ENCODE measurements at places on chromosomes 6 and 20.
A peak's percentile ranks its signal among the peaks of the same experiment; 100 is the strongest.

DNA sequence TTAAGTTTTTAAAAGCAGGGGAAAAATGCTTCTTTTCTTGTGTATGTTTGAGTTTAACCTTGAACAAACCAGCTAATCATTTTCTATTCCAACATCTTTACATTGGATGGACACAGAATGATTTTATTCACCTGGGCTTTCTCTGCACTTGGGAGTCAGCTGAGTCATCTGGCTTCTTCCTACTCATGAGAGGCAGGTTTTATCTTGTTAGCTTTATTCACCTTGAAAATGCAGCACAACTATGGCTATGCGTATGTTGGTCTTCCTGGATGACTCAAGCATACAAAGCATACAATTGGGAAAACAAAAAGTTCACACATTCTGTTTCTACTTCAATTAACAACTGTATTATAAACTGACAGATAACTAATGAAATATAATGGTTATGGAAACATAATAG is 737.7 kb downstream of the FRK start:
- DNase-seq, result no peak

- DNase-seq, result no peak
Measured at GRCh38 chr6:34241351-34242215, 4.9 kb downstream of the HMGA1 start.

- peak; percentile 38 for DNase-seq
Measured at GRCh38 chr20:51639206-51639832, 96.8 kb upstream of the NFATC2 start.

DNA sequence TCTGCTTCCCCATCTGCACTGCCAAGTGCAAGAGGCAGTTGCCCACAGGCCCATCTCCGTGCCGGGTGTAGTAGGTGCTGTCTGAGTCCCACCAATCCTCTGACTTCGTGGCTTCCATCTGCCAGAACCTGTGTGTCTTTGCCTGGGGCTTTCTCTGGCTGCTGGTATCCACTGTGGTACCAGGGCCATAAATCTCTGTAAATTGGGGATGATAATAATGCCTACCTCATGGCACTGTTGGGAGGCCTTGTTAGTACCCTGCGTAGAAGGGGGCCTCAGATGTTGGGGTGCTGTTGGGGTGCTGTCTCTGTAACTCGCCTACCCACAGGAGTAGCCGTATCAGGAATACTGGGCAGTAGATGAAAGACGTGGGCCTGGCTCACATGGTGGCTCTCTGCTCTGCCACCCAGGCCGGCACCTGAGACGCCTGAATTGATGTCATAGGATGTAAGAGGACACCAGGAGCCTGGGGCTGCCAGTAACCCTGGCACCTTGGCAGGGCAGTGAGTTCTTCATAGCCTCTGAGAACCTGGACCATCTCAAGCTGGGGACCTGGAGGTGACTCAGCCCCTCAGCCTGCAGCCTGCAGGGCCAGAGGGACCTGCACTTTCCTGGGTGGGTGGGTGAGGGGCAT is 94.1 kb upstream of the RNF24 start:
- no peak for DNase-seq

DNA sequence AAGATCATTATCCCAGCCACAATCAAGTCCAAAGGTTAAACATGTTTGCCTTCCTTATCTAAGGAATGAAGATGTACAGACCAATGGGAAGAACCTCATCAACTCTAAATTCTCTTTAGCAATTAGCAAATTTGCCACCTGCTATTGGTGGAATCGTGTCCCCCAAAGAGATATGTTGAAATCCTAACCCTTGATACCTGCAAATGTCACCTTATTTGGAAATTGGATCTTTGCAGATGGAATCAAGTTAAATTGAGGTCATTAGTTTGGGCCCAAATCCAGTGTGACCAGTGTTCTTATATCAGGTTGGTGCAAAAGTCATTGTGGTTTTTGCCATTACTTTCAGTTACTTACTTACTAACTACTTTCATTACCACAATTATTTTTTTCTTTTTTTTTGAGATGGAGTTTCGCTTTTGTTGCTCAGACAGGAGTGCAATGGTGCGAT is 31.3 kb downstream of the KLHL31 start:
- DNase-seq, result no peak

- peak; percentile 53 for DNase-seq
Measured at GRCh38 chr6:161434921-161435747, 161.3 kb upstream of the AGPAT4 start.

- no peak for DNase-seq
Measured at GRCh38 chr6:7640607-7641577, 50.9 kb downstream of the SNRNP48 start.

- DNase-seq, result no peak
Measured at GRCh38 chr6:30893001-30893591, 8.8 kb downstream of the DDR1 start.

- no peak for DNase-seq
Measured at GRCh38 chr6:135183532-135184440, 2.7 kb downstream of the MYB start.

DNA sequence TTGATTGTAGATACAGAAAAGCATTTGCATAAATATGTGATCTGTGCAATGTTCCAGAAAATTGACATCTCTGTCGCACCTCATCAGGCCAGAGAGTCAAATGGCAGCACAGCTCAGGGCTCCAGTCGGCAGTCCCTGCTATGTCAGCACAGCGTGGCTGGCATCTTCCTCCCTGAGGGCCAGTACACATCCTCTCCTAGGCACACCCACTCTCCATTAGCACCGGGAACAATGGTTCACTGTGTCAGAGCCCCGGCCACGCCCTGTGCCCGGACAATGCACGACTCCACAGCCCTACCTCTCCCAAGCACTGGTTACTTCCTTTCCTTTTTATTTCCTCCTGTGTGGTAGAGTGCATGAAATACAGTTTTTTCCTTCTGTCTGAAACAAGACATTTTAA is 114.9 kb downstream of the FOXC1 start:
- no peak for DNase-seq

All from globus pallidus (tissue), 1 donor.